ENCODE measurements at places on chromosomes 1 and 21. TPM values are rescaled to one million over a fixed set of nuclear protein-coding genes. Genes with fewer than 3 reads are reported as not detected.
A peak's percentile ranks its signal among the peaks of the same experiment; 100 is the strongest.

Gene SMCP
- total RNA-seq = not detected

DNA sequence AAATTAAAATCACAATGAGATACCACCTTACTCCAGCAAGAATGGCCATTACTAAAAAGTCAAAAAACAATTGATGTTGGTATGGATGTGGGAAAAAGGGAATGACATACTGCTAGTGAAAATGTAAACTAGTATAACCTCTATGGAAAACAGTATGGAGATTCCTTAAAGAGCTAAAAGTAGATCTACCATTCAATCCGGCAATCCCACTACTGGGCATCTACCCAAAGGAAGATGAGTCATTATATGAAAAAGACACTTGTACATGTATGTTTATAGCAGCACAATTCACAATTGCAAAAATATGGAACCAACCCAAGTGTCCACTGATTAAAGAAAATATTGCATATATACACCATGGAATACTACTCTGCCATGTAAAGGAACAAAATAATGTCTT lies 37.2 kb downstream of the SUSD4 start:
- peak; percentile 40 for DNase-seq

Gene TIE1
- total RNA-seq = 0.04 TPM

Gene SYCP1
- total RNA-seq = not detected

DNA sequence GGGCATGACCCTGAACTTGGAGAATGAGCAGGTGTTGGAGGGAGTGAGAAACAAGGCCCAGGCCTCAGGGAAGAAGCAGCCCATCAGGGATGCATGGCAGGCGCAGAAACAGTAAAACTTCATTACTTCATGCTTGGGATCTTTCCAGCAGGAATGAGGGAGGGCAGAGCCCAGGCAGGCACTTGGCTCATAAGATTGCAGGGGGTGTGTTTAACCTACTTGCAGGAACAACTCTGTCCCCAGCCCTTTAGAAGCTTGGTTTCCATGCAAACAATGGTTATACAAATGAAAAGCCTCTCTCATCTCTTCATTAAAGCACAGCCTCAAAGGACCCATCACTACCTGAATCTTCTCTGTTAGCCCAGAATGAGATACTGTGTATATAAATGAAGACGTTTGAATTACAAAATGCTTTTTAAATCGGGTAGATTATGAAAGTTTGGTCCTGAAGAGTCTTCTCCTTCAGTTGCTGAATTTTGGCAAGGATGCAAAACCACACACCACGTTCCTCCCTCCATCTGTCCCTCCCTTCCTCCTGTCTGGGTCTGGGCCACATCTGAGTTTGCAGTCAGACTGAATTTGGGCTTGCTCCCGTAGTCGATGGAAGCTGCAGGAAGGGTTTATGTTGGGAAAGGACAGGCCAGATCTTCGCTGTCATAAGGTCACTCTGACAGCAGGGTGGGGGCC lies 154.4 kb upstream of the KLHDC7A start:
- DNase-seq = no peak

DNA sequence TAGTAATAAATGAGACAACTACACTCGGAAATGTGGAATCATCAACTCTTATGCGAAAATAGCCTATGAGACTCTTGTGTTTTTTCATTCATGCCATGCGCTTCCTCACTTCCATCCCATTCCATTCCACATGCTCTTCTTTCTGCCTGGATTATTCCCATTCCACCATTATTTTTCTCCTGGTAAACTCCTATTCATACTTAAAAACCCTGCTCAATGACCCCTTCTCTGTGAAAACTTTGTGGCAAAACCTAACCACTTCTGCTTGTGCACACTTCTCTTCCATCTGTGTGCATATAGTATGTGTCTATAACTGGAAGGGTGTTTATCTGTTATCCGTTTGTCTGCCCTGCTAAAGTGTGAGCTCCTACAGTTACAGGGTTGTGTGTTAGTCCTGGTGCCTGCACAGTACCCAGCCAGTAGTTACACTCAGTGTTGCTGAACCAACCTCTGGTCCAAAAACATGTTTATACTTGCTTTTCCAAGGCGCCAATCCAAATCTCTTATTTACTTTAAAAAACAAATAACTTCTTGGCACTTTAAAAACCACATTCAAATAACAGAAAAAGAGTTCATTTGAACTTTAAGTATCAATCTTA lies 10.7 kb downstream of the EPHX1 start:
- DNase-seq = no peak

- DNase-seq = peak; percentile 66
Observed at GRCh38 chr21:16420031-16420724, 690.4 kb downstream of the USP25 start.

DNA sequence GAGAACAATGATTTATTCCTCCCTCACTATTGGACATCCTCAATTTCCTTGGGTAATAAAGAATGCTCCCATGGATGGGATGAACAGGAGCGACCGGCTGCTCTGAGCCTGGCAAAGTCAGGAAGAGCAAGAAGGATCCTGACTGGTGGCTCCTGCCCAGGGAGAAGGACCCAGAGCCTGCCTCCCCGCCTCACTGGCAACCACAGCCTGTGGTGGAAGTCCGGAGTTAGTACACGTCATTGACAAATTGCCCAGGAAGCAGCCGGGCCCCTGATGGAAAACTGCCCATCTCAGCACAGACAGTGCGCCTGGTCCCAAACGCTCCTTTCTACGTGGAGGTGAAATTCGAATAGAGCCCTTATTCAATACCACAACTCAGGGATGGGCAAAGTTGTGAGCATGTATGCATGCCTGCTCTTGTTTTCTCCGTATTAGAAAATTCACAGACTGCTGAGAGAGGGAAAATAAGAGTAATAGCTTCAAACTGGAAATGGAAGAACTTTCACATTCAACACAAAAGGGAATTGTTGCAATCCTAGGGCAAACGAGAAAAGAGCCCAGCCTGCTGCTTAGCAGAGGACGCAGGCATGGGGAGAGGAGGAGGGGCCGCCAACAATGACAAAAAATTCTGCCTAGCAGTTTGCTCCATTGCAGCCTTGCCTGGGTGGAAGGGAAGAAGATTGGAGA lies 397.1 kb upstream of the VAMP3 start:
- DNase-seq = no peak

- peak; percentile 55 for DNase-seq
Observed at GRCh38 chr1:92934395-92935378, 26.6 kb downstream of the DIPK1A start.

DNA sequence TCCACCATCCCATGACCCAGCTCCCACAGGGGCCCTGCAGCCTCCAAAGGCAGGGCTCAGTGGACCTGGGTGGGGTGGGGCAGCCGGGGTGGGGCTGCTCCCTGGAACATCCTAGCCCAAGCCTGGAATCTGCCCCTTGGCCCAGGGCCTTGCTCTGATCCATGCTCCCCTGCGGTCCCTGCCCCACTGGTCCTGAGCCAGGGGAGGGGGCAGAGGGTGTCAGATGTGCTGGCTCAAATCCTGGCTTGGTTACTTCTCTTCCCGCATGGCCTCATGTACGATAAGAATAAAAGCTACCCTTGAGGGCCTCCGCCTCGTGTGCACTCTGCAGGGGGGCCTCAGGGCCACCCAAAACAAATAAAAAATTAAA lies 819 bp downstream of the SLC25A34 start:
- no peak for DNase-seq

DNA sequence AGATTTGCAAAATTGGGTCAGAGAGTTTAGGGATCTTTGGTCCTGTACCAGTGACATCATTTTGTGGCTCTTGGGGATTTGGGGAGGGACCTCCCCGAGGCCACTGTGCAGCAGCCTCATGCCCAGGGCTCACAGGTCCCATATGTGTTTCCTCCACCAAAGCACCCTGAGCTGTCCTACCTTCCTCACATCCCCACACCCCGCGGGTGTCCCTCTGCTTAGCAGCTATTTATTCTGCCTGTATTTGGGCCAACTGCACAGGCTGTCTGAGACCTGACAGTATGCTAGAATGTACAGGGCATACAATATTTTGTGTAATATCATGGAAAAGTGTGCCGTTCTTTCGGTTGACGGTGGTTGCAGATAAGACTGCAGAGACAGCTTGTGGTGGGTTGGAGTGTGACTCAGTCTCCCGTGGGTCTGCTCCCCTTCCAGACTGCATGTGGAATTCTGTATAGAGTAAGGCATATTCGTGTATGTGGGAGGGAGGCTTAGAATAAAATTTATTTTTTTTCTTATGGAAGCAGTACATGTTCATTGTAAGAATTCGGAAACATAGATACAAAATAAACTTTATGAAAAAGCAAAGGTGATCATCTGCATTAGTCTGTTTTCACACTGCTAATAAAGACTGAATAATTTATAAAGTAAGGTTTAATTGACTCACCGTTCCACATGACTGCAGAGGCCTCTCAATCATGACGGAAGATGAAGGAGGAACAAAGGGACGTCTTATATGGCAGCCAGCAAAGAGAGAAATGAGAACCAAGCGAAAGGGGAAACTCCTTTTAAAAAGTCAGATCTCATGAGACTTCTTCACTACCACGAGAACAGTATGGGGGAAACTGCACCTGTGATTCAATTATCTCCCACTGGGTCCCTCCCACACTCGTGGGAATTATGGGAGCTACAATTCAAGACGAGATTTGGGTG lies 84.4 kb downstream of the ADARB1 start:
- DNase-seq = no peak

GRCh38 chr1:56821462-56821797 lies 2.2 kb upstream of the FYB2 start:
- DNase-seq = no peak

Gene RNF187
- 80.6 TPM for total RNA-seq

DNA sequence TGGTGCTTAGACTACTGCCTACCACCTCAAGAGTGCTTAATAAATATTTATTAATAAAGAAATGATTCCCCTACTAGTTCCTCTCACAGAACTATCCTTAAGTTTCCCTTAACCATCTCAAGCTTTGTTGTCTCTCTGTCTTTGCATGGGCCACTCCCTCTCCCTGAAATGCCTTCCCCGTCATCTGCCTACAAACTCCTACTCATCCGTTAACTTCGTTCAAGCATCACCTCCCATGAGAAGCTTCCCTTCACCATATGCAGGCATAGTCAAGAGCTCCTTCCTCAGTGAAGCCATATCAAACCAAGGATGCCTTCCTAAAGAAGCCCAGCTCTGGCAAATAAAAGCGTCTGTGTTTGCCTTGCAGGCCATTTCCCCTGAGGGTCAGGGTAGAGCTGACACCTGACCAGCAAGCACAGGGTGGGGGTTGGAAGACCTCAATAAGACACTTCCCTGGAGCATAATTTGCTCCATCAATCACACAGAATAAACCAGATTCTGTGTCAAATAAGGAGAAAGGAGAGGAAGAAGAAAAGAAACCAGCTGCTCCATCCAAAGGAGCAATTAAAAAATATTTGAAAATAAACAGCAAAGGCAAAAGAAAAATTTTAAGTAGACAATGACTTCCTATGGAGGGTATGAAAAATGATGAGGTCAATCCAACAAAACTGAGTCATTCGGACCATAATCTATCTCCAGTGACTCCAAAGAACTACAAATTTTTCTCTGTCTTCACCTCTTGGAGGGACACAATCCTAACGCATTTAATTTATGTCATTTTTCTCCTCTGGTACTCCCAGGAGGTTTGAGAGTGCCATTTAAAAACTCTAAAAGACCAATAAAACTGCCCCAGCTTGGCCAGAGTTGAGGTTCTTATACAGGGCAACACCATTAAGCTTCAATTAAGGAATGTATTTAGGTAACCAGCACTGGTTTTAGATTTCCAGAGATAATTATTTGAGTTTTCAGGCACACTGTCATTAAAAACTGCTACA lies 303.6 kb downstream of the KCNH1 start:
- DNase-seq = no peak

All from H4 (cell line).